ENCODE measurements at places on chromosomes 2 and 18.
A peak's percentile ranks its signal among the peaks of the same experiment; 100 is the strongest.

DNA sequence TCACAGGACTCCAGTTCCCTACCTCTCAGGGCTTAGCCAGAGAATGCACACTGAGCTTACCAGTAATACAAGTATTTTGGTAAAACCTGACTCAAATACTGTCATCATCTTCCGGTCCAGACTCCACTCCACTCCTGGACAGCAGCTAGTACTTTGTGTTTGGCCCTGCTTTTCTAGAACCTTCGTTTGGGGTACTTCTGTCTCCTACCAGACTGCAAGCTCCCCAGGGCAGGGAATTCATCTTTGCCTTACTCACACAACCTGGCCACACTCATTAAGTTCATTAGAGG, 108.9 kb upstream of the CDC42EP3 start:
- no peak for DNase-seq

DNA sequence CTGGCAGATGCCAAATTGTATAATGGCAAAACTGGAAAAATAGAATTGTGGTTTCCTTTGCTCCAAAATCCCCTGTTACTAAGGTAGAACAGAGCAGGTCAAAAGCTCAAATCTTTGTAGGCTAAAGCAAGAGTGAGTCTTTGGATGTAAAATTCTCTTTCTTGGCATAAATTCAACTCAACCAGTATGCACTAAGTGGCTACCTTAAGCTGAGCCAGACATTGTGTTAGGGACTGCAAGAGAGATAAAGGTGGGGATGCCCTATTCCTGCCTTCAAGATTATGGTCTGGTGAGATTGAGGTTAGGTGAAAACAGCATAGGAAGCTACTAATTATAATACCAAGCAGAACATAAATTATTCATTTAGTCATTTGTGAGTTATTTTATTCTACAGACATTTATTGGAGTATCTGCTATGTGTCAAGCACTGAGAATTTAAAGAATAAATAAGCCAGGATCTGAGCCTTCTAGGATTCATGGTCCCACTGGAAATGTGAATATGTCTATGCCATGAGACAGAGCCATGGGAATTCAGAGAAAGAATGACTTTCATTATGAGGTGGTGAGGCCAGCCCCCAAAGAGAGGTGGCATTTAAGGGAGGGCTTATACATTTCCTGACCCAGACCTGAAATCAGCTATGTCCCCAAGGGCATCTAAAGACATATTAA, 198.0 kb upstream of the NCKAP5 start:
- DNase-seq: no peak

- DNase-seq: no peak
These were observed 115.5 kb downstream of the KCNF1 start for GRCh38 chr2:11027195-11027594.

DNA sequence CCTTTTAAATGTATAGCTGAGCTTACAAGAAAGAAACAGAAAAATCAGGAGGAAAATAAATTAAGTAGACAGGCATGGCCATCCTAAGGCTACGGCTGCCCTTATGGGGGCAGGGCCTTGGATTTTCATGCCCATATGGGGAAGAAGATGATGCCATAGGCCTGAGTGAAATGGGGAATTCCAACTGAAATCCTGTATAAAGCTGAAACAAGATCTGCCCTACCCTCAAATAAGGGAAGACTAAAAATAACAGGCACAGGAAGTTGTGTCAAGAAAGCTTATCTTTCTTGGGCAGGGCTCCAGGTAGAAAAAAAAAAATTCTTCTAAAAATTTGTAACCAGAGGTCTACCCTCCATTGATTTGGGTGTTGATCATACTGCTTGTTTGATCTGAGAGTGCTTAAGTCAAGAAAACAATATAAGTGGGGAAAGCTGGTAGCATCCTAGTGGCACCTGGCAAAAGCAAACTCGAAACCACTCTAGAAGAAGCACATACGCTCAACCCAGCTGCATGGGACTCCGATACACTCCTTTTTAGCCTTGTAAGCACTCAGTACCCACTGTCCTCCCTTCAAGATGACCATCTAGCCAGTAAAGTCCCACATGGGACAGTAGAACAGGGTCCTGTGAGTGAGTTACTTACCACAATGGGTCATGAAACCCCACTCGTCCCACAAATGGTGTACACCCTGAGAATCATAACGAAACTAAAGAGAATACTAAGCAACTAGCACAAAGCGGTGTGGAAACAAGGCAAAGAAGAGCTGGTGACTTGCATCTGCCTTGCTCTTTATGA, 22.3 kb downstream of the DNAH7 start:
- DNase-seq: no peak

DNA sequence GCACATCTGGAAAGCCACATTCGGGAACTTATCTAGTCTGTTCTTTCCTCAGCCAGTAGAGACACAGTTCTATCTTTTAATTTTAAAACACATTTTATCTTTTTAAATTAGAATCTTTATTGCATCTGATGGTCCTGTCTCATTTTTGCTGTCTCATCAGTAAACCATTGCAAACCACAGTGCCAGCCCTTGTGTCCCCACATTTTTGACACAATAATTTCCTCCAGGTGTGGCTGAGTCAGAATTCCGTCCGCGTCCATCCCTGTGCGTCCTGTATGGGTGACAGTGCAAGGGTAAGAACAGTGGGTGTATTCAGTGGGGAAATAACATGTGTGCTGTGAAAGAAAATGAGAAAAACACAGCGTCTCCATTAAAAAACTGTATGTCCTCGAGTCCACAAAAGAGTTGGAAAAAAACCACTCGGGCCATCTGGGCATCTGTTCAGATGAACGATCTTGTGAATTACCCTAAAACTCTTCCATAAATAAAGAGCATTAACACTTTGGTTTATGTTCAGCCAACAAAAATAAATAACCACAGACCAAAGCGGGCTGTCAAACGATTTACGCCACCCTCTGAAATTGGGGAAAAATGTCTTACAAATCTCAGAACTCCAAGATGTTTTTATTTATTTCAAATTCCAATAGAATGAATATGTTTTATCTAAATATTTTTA, 137.3 kb downstream of the ZNF516 start:
- DNase-seq: no peak

GRCh38 chr18:33647365-33647764, 69.3 kb downstream of the ASXL3 start:
- no peak for DNase-seq

- DNase-seq: no peak
These were observed 5.4 kb upstream of the CDCA7 start for GRCh38 chr2:173349287-173349686.

DNA sequence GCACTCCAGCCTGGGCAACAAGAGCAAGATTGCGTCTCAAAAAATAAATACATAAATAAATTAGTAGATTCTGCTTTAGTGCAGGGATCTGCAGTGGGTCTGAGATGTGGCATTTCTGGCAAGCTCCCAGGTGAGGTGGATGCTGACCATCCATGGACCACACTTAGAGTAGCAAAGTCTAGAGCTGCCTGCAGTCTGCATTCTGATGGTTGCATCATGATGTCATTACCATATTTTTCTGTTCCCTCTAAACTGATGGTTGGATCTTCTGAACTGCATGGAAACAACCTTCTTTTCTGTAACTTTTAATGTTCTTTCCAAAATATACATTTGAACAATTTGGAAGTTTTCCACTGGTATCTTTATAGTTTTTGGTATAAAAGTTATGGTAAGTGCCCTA, 42.9 kb downstream of the MYL12B start:
- peak; percentile 37 for DNase-seq

DNA sequence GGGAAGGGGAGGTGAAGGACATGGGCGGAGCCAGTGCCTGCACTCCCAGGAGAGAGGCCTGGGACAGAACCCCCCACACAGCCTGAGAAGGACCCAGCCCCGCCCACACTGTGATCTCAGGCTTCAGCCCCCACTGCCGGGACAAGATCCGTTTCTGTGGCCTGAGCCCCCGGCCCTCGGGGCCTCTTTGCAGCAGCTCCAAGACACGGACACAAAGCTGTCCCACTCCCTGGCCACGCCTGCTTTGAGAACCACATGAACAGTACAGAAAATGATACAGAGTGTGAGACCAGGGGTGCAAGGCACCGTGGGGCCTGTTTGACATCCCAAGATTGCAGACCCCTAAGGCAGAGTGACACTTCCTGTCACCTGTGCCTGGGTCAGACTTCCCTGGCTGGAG, 74.5 kb downstream of the TWIST2 start:
- DNase-seq: no peak

DNA sequence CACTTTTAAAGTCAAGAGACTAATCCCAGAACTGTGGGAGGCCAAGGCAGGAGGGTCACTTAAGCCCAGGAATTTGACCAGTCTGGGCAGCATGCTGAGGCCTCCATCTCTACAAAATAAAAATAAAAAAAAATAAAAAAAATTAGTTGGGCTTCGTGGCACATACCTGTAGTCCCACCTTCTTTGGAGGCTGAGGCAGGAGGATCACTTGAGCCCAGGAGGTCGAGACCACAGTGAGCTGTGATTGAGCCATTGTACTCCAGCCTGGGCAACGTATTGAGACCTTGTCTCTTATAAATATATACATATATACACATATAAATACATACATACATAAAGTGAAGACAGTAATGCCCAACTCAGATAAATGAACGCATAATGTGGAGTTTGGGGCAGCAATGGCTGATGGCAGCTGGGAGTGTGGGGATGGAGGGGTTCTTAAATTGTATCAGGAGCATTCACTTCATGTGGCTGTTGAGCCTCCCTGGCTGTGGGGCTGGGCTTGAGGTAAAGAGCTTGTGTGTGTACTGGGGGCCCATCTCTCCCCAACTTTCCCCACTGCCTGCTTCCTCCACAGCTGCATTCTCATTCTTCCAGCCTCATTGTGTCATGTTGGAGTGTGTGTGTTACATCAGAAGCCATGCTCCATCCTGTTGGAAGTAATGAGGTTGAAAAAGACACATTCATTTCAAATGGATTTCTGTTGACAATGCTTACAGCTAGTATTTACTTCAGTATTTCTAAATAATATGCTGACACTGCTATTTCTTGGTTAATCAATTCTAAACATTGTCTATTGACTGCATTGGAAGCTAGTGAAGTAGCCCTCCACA, 96.5 kb upstream of the HS6ST1 start:
- no peak for DNase-seq

DNA sequence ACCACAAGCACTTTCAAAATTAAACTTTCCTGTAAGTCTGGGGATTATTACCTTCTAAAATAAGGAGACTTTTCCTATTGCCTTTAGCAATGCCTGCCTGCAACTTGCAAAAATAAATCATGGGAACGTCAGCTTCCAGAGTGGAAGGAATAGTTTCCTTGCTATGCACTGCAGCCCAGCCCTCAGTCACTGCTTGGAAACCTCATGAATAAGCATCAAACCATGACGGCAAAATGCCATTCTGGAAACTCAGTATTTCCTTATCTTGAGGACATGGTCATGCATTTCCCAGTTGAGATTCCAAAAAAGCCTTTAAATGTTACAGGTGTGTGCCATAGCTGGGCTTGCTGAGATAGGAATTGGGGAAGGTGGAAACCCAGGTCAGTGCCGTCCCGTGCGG, 84.2 kb upstream of the OTOS start:
- DNase-seq: peak; percentile 93

GRCh38 chr2:201907563-201907881, 101.2 kb downstream of the CDK15 start:
- DNase-seq: no peak

- DNase-seq: no peak
These were observed 11.1 kb downstream of the BMP10 start for GRCh38 chr2:68860111-68860510.

GRCh38 chr2:55565613-55566012, 46.1 kb downstream of the CFAP36 start:
- DNase-seq: no peak

DNA sequence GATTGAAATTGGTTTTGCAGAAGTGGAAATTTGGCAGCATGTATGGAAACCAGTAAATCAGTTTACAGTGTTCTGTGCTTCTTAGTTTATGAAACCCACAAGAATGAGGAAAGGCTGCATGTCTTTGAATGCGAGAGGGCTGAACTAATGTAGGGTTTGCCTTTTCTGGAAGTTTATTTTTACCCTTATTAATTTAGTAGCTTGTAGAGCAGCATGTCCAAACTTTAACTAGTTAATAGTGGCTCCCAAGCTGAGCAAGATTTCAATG, 50.4 kb downstream of the LDLRAD4 start:
- no peak for DNase-seq

DNA sequence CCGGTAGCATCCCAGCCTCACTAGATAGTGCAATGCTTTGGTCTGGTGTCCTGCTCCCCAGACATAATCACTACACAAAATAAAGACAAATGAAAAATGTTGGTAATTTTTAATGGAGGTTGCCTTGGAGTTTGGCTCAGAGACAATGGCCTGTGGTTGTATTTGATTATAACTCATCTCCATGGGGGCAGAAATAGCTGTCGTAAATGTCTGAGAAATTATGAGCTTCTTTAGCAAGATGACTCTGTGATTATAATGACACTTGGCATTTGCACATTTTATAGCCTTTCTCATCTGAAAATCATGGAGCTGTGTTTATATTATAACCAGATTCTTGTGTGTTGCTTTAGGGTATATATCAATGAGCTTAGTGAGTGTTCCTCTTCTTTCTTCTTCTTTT, 1779.7 kb upstream of the CELF4 start:
- no peak for DNase-seq

GRCh38 chr2:237552908-237553307, 13.5 kb upstream of the PRLH start:
- no peak for DNase-seq

- no peak for DNase-seq
These were observed 214.7 kb downstream of the SPP2 start for GRCh38 chr2:234265206-234265605.

DNA sequence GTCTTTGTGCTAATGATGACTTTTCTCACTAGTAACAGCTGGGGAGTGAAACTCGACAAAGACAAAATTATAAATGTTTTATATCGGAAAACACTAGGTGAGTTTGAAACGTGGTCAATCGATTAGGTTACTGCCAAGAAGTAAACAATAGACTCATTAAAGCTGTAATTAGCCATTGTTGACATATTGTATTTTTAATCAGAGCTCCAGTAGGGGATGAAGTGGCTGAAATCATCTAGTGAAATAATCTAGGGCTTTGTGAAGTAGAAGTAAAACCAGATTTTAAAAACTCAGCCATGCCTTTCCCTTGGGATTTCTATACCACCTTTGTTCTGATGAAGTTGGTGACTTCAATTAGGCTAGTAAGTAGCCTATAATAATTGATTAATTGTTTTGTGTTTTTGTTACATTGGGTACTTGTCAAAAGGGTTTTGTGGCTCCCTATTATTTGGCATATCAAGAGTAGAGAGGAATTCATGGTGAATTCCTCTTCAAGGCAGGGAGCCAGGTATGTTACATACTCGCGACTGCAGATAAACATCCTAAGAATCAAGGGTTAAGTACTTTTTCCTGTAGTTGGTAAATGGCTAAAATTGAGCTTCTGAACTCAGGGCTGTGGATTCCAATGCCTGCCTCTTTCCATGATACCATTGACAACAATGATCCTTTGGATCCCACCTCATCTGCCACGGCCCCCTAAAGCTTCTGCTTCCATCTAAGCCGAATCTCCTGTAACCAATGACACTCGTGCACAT, 31.6 kb downstream of the RAB27B start:
- no peak for DNase-seq

DNA sequence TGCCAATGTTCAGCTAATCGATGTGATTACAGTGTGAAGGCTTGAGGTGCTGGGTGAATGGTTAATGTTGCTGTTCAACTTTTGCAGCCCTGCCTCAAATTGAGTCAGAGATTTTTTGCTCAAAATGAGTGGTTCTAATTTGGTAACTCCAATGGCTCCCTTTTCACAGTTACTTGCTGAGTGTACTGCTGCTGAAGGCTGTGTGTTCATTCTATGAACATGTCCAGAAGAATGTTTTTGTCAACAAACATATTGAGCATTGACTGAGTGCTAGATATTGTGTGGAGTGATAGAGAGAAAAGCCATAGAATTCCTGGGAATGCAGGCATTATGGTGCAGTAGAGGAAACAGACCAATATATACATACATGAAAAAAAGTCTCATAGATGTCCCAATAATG, 39.0 kb upstream of the TCF4 start:
- DNase-seq: no peak

GRCh38 chr18:42921226-42921737, 194.2 kb downstream of the RIT2 start:
- DNase-seq: no peak

Measured in amniotic epithelial cell (primary cell).